Aorta (tissue), 5 donors: ENCODE measurements at places on chromosomes 5 and 9. TPM values are rescaled to one million over a fixed set of nuclear protein-coding genes. Genes with fewer than 3 reads are reported as not detected.

DNA sequence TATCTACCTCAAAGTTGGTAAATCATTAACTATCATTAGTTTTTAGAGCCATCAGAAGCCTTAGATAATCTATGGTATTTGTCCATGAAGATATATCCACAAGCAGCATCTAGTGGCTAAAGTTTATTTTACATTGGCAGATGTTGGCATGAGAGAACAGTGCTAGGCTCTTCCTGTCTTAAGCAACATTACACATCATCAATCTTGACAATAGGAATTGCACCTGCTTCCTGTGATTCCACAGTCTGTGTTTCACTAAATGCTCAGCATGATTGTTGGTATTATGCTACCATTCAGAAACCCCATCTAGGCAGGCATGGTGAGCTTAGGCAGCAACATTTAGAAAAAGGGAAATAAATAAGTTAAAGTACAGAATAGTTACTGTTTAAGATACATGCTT lies 246.6 kb downstream of the SLCO4C1 start:
- DNase-seq, result no peak

GRCh38 chr5:169551696-169552095 lies 31.9 kb upstream of the SPDL1 start:
- DNase-seq, result no peak

DNA sequence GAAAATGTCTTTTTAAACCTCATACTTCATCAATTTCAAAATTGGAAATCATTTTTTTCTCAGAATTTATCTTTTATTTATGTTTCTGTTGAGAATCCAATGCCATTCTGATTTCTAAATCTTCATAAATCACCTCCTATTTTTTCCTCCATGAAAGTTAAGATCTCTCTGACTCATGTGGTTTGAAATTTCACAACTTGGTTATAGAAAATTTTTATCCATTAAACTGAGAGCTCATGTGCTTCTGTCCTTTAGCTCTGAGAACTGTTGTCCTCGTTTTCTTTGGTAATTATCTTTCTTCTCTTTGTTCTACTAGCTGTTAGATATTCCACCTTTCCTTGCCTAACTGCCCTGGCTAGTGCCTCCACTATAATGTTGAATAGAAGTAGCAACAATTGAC lies 1.5 kb upstream of the RNF180 start:
- no peak for DNase-seq

GRCh38 chr5:177312649-177313181 lies 1.0 kb upstream of the MXD3 start:
- DNase-seq, result peak; percentile 50

DNA sequence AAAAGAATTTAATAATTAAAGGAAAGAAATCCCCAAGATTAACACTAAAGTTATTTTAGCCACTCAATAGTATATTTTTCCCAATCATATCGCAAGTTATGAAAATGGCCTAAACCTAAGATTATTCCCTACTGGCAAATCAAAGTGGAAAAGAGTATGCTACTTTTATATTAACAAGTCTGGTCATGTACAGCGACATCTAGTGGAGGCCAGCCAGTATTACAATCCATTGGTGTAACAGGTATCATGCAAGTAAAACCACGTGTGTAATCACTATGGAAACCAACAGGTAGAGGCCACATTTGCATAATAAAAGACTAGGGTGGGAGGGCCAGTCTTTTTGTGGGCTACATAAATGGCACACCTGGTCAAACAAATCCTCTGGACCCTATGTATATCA lies 976.4 kb upstream of the CDH9 start:
- DNase-seq, result no peak

GRCh38 chr5:38891563-38891962 lies 45.8 kb downstream of the OSMR start:
- DNase-seq, result no peak

GRCh38 chr5:95973793-95974325 lies 12.2 kb upstream of the ELL2 start:
- DNase-seq, result no peak

- DNase-seq, result no peak
Measured at GRCh38 chr9:95980262-95981125, 105.0 kb downstream of the ERCC6L2 start.

DNA sequence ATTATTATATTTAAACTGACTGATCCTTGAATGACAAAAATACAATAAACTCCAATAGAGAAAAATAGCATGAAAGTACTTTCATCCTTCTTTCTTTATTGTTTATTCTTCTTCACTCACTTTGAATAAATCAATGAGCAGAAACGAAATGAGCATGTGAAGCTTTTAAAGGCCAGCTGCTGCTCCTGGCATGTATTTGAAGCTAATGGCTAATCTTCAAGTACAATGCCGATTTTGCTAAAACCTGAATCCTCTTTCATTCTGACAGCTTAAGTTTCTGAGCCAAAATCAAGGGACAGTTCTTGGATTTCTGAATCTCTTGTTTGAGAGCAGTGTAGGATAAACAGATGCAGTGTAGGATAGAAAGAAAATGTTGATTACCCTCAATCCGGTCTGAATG lies 237.3 kb downstream of the CDH10 start:
- DNase-seq, result no peak

- DNase-seq, result peak; percentile 16
Measured at GRCh38 chr5:142175039-142175438, 66.5 kb downstream of the NDFIP1 start.

GRCh38 chr5:105288946-105289345 lies 1726.4 kb upstream of the NUDT12 start:
- no peak for DNase-seq

- peak; percentile 85 for DNase-seq
Measured at GRCh38 chr5:153629027-153629895, 138.8 kb downstream of the GRIA1 start.

DNA sequence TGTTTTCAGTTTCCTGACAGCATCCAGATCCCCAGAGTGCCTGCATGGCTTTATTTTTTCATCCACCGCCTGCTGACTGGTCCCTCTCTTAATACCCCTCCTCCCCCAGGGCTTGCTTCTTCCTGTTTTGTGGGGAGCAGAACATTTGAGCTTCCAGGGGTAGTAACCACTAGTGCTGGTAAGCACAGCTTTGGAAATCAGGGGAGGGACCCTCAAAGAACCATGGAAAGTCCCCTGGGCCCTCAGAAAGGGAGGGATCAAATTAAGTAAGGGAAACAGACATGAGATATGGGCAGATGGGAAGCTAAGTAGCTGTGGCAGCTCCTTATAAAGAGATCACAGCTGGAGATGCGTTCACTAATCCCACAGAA lies 26.8 kb downstream of the GRIA1 start:
- no peak for DNase-seq

Gene GABRA1
- not detected for total RNA-seq

Gene TIMD4
- total RNA-seq, result 0.99 TPM

Gene IGFBPL1
- 27.8 TPM for total RNA-seq

Gene ZMAT2
- 39.0 TPM for total RNA-seq

Gene FOXD4L5
- total RNA-seq, result 0.19 TPM

Gene GMCL2
- not detected for total RNA-seq

Gene REEP2
- 19.2 TPM for total RNA-seq

Gene EFNA5
- 11.5 TPM for total RNA-seq
